ENCODE measurements at places on chromosomes 7 and 10.

DNA sequence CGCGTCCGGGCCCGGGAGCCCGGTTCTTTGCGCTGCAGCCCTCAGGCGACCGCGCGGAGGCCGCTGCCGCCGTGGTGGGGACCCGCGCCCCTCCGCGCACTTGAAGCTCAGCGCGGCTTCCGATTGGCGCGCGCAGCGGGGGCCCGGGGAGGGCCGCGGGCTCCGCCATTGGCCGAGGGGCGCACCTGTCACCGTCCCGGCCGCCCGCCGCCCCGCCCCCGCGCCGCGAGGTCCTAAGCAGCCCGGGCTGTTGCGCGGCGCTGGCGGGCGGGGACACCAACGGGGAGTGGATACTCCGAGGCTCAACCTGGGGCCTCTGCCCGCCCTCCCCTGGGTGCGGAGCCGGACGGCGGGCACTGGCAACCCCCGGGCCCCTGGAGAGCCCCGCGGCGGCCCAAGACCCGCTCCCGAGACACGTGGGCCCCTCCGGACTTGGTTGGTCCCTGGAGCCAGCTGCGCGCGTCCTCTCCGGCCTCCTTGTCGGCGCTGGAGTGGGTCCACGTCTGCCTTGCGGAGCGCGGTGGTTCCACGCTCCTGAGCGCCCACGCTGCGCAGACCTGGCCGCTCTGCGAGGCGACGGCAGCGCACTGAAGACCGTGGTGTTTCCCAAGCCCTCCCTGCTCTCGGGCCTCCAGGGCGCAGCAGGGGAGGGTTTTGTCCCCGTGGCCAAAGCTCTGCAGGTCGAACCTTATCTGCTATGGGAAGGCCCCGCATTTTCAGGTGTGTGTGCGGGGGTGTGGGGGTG lies at the start of gene MNX1:
TSS of gene MNX1 (minus strand) at position 76 of the 745 bp plus-strand sequence. CDS start 313 bp downstream, outside the sequence.
- DNase-seq: peak; percentile 25

DNA sequence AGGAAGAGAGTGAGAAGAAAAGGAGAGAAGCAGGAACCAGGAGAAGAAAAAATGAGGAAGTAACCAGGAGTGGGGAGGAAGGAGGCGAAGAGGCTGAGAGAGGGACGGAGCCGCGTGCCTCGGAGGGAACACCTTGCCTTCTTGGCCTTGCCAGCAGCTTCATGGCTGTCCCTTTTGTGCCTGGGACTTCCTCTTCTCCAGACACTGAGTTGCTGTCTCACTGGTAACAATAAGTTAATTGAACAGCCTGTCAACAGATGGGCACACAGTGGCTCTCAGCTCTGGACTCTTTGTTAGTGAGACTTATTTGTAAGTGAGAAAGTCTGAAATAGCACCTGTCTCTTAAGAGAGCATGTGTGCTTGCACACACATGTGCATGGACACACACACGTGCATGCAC lies 83.2 kb downstream of the GATA3 start:
- peak; percentile 9 for DNase-seq

DNA sequence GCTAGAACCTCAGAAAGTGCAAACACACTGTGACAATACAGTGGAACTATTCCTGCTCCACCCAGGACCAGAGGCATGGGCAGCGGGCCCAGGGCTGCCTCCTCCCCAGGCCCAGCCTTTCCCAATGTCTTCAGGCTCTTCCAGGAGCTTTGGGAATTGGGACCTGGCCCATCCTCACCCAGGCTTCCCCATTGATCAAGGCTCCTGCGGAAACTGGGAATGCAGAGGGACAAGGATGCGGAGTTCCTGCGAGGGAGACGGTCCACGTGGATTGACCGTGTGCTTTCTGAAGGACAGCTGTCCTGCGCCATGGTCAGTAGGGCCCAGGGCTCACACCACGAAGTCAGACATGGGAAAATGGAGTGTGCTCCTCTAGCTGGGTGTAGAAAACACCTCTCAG lies 56.6 kb downstream of the CSGALNACT2 start:
- no peak for DNase-seq

GRCh38 chr7:4845740-4846142 lies 16.1 kb downstream of the PAPOLB start:
- no peak for DNase-seq

- DNase-seq: no peak
Measured at GRCh38 chr7:129150199-129150996, 5.9 kb downstream of the TSPAN33 start.

DNA sequence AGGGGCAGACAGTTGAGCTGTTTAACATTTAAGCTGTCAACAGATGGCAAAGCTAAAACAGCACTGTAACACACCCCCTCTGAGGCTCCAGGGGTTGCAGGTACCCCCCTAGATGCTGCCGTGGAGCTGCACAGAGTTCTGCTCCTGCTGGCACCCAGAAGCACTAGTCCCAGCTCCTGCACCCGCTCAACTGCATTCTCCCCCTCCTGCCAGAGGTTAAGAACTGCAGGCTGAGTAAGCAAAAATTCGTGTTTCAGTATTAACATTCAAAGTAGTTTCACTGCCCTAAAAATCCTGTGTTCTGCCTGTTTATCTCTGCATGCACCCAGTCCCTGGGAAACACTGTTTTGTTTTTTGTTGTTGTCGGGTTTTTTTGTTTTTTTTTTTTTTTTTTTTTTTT lies 790.8 kb upstream of the KCND2 start:
- no peak for DNase-seq

GRCh38 chr10:50600831-50601477 lies 22.8 kb downstream of the SGMS1 start:
- no peak for DNase-seq

DNA sequence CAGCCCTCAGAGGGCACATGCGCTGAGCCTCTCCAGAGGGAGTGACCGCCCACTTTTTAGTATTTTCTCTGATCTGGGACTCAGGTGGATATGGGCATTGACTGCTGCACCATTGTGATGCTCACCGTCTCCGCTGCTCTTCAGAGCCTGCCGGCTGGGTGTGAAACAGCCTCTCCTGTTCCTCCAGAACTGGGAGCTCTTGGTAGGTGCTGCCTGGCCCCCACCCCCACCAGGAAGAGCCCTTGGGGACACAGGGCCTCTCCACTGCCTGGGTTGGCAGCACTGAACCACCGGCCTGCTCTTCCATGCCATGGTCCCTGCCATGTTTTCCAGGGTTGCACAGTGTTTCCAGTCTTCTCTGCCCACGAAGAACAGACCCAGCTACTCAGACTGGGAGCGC lies 36.3 kb downstream of the ARHGAP22 start:
- DNase-seq: no peak

GRCh38 chr7:112081778-112082177 lies 124.4 kb downstream of the DOCK4 start:
- no peak for DNase-seq

- no peak for DNase-seq
Measured at GRCh38 chr10:31687663-31688482, 240.8 kb downstream of the ARHGAP12 start.
